ENCODE measurements at places on chromosomes 12 and 14.
A peak's percentile ranks its signal among the peaks of the same experiment; 100 is the strongest.

DNA sequence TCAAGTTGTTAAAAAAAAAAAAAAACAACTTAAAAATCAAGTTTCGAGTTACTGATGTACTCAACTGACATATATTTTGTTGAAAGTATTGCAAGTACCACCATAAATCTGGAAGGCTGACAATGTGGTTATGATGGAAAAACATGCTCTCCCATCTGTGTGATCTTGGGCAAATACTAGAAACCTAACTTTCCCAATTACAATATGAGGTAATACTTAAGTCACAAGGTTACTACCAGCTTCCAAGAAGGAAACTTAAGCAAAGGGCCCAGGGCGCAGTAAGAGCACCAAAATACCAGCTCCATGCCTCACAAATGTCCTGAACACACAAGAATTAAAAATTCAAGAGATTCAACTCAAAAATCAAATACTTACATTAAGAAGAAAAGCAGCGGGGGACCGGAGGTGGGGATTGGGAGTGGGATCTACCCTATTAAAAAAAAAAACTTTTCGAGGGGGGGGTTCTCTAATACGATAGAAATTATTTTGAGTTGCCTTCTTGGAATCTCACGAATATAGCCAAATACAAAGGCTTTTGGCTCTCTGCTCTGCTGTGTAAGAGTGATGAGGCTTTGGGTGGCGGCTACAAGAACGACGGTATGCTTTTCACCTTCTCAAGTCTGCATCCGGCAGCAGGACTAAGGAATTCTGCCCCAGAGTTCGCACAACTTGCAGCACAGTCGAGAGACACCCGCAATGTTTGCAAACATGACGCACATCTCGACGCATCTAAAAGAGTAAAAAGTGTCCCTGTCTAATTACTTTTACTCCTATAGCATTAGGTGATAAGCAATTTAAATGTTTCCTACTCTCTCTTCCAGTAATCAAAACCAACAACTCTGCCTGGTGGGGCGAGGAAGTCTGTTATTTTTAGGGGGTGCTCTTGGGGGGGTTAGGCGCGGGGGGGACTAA, 1.1 kb downstream of the SAV1 start:
- peak; percentile 21 for DNase-seq

DNA sequence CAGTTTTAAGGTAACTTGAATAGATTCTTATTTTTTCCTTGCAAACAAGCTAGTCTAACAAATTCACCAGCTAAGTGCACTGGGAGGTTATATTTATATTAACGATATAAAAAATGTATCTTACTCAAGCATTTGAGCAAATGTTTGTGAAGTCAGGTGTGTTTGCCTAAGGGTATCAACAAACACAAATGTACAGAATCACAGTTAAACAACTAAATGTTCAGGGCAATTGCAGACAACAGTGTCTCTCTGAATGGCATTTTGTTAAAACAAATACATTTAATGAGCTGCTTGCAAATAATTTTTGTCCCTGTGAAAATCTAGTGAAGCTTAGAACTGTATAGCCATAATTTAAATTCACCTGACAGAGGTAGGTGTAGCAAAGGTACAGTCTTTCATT, 28.2 kb upstream of the FLRT2 start:
- no peak for DNase-seq

DNA sequence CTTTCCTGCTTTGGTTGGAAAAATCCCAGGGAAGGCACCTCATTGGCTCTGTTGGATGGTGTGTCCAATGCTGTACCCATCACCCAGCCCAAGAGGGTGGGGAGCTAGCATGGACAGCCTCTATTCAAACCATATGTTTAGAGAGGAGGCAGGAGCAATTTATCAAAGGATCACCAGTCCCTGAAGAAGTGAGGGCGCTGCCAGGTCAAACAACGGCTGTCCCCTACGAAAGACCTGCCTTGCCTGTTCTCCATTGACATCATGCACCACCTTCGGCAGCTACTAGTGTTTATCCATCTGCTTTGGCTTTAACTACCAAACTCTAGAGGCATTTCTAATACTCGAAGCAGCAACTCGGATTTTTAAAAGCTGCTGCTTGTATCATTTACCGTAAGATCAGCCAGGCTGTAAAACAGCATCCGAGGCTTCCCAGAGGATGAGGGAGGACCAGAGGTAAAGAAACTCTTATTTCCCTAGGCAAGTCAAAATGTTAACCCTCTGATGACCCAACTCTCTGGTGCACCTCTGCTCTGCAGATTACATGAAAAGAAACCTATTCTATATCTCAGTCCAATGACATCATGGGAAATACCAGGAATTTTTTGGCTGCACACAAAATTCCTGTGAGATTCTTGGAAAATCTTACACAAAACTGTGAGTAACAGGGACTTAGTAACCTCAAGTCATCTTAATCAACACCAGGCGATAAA, 720.9 kb upstream of the TBX3 start:
- DNase-seq = no peak

DNA sequence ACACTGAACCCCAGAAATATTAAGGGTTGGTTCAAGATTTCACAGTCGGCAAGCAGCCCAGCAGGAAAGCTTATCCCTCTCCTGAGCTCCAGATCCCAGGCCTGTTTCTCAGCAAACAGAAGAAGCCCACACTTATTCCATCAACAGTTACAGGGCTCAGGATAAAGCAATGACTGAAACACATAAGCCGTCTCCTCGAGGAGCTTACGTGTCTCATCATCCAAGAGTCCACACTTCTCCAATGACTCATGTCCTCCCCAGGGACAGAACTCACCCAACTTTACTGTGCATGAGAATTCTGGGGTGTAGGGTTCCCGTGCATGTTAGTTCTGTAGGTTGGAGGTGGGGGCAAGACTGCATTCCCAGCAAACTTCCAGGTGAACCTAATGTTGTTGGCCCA, 31.2 kb downstream of the GSC start:
- DNase-seq = no peak

All from CD4-positive, alpha-beta T cell treated with Interleukin-12 subunit alpha and Interleukin-12 subunit beta, for 1 hour (primary cell).